ENCODE measurements at places on chromosomes 1 and 21.

DNA sequence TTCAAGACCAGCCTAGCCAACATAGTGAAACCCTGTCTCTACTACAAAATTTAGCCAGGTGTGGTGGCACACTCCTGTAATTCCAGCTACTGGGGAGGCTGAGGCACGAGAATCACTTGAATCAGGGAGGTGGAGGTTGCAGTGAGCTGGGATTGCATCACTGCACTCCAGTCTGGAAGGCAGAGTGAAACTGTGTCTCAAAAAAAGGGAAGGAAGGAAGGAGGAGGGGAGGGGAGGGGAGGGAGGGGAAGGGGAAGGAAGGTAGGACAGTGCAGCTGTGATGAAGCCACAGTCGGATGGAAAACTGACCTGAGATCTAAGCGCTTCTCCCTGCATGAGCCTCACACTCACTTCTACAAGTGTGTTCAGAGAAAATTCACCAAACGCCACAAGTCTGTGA, 22.0 kb upstream of the FHAD1 start:
- DNase-seq = no peak

GRCh38 chr1:1598051-1598719, 1.8 kb downstream of the FNDC10 start:
- DNase-seq = no peak

GRCh38 chr21:34282223-34282622, 81.6 kb upstream of the KCNE2 start:
- DNase-seq = no peak

DNA sequence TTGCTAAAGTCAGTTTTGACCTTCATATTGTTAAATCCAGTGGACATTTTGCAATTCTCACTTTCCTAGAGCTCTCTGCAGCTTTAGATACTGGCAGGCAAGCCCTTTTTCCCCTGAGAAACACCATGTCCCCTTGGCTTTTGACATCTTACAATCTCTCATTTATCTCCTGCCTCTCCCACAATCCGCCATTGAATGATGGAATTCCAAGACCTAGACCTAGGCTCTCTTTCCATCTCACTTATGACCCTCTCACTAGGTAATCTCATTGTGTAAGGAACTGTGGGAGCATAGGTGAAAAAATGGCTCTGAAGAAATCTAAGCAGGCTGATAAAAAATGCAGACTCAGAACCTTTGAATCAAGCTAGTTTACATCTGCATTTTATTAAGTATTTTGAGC, 2.0 kb downstream of the KYAT3 start:
- DNase-seq = no peak

DNA sequence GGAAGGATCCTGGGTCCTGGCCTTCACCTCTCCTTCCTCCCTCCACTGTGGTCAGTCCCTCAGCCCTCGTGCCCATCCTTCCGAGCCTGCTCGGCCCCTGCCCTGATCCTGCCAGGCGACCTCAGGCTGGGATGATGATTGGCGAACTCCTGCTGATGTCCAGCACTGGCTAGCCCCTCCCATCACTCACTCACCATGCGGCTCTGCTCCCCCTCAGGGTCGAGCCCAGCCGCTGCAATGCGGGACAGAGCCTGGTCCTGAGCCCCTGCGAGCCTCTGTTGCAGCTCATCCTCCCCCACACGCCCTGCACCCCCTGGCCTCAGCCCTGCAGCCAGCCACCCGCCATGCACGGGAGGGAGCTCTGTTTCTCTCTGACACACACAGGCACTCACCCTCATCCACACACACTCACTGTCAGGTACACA, 100.2 kb downstream of the DMRTB1 start:
- DNase-seq = no peak

DNA sequence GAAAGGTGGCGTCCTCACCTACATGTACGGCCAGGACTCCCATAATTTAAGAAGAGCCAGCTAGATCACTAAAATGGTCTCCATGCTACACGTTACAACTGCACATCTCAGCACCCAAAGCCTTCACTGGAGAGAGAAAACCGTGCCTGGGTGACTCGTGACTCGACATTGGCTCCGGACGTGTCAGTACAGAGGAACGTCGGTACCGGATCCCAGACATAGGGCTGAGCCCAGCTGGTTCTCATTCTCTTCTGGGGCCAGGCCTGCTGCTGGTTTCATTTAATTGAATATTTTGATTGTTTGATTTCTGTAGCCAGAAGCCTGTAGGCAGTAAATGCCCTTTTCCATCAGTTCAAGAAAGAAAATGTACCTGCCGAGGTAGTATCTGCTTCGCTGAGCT, 93.1 kb downstream of the HHIPL2 start:
- no peak for DNase-seq

GRCh38 chr1:34868230-34869049, 8.9 kb upstream of the SMIM12 start:
- no peak for DNase-seq

GRCh38 chr1:241596633-241597032, 43.5 kb downstream of the CHML start:
- no peak for DNase-seq

GRCh38 chr1:16145030-16145661, 10.7 kb downstream of the EPHA2 start:
- DNase-seq = no peak

DNA sequence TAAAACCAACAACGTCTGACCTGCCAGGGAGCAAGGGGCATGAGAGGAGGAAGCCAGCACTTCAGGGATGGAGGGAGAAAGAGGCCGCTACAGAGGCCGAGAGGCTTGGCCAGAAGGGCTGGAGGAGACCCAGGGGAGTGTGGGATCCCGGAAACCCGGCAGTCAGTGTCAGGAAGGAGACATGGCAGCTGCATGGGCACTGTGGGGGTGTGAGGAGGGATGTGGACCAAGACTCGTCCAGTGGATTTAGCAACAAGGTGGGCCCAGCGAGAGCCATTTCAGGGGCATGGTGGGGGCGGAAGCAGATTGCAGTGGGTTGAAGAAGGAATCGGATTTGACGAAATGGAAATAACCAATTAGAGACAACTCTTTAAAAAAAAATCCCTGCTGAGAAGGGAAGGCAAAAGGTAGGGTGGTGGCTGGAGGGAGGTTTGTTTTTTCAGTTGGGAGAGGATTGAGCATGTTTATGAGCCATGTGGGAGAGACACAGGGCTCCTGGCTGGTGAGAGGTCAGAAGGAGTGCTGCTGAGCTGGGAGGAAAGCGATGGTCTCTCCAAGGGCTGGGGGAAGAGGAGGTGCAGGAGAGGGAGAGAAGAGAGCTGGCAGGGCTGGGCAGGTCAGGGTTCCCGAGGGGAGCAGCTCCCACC, 4.4 kb downstream of the B4GALT2 start:
- no peak for DNase-seq

- no peak for DNase-seq
Measured at GRCh38 chr1:167373398-167373797, 144.9 kb downstream of the CD247 start.

GRCh38 chr1:227010645-227011044, 70.6 kb downstream of the COQ8A start:
- no peak for DNase-seq

DNA sequence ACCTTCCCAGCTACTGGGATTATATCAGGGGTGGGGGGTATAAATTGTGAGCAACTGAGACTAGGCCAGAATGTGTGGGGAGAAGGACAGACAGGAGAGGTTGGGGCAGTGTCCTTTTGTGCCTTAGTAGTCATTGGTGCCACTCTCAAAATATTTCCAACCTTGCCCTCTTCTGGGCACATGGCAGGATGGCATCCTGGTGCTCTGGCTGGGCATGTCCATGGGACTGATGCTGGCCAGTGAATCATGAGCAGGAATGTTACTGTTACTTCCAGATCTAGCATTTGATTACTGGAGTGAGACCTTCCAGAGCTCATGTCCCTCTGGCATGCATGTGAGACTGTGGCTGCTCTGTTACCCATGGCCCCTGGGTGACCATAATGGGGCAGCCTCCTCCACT, 151.2 kb downstream of the MATN1 start:
- DNase-seq = no peak

GRCh38 chr1:31688233-31688918, 15.4 kb downstream of the COL16A1 start:
- DNase-seq = no peak

DNA sequence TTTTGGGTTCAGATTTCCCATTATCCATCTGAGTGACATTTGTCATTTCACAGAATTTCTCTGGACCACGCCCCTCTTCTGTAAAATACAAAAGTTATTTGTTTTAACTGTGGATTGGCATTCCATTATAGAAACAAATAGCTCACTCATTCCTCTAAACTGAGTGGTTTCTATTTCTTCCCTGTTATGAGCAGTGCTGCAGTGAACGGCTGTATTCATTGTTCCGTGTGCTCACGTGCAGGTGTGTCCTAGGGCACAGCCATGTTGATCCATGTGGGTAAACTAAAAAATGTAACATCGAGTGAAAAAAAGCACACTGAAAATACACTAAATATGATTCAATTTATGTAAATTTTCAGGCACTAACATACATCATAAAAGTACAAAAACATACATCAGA, 27.0 kb upstream of the IL12RB2 start:
- no peak for DNase-seq

DNA sequence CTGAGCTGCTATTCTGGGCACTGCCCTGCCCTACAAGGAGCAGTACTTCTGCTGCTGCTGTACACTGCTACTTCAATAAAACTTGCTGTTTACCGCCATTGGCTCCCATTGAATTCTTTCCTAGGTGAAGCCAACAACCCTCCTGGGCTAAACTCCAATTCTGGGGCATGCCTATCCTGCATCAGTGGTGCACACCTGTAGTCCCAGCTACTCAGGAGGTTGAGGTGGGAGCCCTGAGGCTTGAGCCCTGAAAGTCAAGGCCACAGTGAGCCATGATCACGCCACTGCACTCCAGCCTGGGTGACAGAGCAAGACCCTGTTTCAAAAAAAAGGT, 21.2 kb downstream of the PDIK1L start:
- DNase-seq = no peak

DNA sequence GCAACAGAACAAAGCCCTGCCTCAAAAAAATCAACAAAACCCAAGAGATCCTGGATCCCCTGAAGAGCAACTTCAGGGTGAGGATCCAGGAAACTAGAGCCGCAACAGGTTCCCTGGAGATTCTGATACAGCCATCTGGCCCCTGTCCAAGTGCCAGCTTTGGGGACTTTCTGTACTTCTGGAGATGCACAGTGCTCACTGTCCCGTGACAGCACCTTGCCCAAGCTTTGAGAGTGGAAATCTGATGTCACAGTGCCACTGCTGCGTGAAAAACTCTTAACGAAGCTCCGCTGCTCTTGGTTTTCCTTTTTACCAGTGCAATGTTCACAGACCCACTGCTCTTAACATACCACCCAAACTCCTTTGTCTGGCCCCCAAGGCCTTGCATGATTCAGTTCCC, 26.3 kb downstream of the STK40 start:
- no peak for DNase-seq

- DNase-seq = peak; percentile 86
Measured at GRCh38 chr1:218459878-218460711, 115.0 kb downstream of the TGFB2 start.

DNA sequence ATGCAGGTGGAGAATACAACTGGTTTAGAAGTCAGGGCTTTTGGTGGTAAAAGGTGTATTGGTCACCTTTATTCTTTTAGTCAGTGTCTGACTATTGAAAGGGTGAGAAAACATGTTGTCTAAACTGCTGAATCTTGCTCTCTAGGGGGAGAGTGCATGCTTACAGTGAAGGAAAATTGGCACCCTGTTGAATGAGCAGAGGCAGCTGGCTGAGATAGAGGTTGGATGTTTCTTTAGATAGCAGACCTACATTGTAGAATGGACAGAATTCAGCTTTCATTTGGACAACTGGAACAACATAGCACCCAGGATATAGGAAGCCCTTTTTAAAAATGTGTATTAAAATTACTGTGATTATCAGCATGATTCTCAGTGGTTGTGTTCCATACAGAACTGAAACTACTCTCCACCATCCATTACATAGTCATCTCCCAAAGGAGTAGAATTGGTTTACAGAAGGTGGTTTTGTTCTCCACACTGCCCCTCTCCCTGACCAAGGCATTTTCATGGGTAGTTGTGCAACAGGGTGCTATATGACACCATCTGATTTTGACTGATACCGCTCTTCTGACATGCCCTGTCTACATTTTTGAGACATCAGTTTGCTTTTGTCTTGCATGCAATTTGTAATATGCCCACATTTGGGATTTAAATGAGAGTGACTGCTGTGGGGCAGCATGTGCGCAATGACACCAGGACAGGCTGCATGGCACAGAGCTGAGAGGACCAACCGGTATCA, 16.2 kb downstream of the RHOU start:
- DNase-seq = no peak

GRCh38 chr1:66282343-66282852, 251.6 kb upstream of the SGIP1 start:
- no peak for DNase-seq

- no peak for DNase-seq
Measured at GRCh38 chr1:39949891-39950290, 5.1 kb upstream of the MFSD2A start.

DNA sequence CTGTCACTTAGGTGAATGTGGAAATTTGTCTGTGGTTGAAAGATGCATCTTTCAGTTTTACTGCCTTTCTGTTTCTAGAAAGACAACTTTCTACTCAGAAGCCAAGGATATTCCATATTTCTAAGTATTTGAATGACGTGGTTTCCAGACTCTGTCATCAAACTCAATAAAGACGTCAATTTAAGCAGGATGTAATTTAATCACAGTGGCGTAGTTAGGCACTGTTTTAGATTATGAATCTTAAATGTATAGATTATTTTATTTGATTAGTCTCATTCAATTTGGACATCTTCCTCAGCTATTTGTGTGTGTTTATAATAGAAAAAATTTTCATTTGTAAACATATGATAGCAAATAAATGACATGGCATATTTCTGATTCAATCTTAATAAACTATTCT, 298.9 kb downstream of the RYR2 start:
- no peak for DNase-seq

DNA sequence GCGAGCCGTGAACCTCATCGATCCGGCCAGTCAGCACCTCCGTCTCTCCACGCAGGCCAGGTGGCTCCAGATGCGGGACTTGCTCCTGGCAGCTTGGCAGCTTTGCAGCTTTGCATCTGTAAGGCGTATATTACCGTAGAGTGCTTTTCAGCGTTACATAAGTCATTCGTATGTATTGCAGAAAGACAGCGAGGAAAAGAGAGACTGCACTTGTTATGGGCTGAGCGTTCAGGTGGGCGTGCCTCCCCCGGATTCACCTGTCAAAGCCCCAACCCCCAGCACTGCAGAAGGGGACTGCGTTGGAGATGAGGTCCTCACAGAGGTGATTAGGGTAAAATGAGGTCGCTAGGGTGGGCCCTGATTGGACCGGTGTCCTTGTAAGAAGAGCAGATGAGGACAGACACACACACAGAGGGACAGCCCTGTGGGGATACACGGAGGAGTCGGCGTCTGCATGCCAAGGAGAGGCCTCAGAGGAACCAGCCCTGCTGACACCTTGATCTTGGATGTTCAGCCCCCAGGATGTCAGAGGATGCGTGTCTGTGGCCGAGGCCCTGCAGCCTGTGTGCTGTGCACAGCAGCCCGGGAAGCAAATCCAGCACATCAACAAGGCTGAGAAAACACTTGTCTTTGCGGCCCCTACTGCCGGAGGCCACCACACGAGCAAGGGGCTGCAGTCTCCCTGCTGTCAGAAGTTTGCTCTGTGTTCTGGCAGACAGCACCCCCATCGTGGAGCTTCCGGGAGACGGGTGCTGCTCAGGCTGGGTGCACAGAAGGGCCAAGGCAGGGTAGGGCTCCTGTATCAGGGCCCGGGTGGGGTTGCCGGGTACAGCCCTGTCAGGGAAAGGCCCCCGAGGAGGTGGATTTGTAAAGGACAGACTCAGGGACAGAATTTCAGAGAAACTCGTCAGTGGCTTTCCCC, 10.9 kb upstream of the AGPAT3 start:
- no peak for DNase-seq

GRCh38 chr1:218266356-218266755, 18.7 kb upstream of the RRP15 start:
- DNase-seq = no peak
